ENCODE measurements at places on chromosomes 3 and 15. TPM values are rescaled to one million over a fixed set of nuclear protein-coding genes. Genes with fewer than 3 reads are reported as not detected.

Gene LZTFL1
- 8.0 TPM for total RNA-seq

DNA sequence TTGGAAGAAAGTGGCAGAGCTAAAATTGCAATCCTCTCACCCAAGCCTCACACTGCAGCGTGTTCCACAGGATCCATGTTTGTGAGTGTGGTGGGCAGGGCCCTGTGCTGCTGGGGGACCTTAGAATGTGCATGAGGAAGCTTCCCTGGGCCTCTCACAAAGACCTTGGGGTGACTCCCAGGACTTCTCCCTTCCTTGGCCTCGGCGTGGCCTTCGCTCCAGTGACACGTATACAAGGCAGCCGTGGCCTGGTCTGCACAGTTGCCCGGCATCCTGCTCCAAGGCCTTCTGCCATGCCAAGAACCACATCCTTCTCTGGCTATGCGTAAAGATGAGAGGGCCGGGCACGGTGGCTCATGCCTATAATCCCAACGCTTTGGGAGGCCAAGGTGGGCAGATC lies 196.4 kb downstream of the UACA start:
- no peak for DNase-seq

DNA sequence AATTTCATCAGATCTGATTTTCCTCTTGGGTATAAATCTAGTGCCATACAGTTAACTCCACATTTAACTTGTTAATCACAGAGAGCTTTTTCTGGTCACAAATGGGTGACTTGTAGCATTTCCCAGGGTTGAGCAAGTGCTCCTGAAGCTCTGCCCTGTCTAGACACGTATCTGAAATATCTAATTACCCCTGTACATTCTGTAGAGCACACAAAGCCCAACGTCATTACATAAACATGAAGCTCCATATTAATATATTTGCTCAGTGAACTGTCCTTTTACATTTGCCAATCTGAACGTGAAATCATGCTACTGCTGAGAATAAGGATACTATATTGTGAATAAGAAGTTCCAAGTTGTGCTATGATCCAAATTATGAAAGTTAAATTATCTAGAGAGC lies 49.0 kb downstream of the THBS1 start:
- DNase-seq, result no peak

Gene TMEM212
- total RNA-seq, result not detected

- no peak for DNase-seq
Observed at GRCh38 chr3:181885868-181886630, 174.3 kb downstream of the SOX2 start.

Gene TMEM41A
- total RNA-seq, result 8.1 TPM

- no peak for DNase-seq
Observed at GRCh38 chr15:60798821-60799220, 319.9 kb upstream of the ICE2 start.

- peak; percentile 20 for DNase-seq
Observed at GRCh38 chr15:31268108-31268501, 58.5 kb upstream of the KLF13 start.

DNA sequence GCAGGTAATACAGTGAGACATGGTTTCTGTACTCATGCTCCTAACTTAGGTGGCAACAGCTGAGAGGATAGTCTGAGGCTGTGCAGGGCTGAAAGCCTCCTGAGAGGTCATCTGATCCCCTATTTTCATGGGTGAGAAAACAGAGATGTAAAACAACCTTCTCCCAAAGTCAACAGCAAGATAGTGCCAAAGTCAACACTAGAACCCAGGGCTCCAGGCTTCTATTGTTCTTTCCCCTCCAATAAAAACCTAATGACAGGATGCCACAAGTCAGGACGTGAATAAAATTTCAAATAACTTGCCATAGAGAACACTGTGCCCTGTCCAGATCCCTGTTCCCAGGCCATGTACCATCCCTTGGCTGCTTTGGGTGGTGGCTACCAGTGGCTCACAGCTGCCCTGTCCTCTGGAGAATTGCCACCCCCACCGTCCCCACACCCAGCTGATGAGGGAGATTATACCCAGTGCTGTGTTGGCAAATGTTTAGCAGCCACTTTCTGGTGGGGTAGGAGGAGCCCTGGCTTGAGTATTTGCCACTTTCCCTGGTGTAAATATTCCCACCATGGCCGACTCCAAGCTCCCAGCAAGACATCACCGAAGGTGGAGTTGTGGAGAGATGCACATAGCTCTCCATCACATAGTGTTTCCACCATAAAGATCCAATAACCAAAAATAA lies 54.8 kb downstream of the SRGAP3 start:
- DNase-seq, result no peak

DNA sequence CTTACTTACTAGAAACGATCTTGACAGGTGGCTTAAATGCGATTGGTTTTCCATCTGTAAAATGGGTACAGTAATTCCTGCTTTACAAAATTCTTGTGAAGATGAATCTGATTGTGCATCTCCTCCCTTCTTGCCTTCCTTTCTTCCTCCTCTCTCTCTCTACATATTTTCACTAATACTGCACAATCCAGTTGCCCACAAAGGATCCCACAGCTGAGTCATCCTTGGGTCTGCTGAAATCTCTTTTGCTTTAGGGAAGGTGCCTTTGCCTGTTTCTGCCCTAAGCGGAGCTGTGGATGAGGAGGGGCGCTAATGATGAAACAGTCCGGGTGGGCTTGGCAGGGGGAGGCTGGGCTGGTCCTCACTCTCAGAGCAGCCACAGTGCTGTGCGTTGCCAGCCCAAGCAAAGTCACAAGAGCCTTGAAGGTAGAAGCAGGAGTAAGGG lies 46.1 kb downstream of the AMOTL2 start:
- no peak for DNase-seq

GRCh38 chr3:115469649-115470048 lies 153.7 kb upstream of the GAP43 start:
- DNase-seq, result no peak

DNA sequence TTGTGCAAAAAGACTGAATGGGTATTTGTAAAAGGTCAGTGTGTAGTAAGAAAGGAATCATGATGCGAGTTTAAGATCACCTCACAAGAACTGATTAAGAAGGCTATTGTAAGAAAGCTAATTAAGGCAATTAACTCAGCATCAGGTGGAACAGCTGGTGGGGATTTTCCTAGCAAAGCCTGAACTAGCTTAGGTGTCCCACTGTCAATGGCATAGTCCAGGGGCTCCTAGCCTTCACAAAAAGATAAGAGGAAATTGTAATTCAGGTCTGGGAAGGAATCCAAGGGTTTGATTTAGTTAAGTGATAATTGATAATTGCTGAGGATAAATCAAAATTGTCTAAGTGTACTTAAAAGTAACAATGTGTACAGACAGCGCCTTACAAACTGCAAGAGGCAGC lies 901.6 kb downstream of the TUSC7 start:
- DNase-seq, result no peak

Gene CHRM5
- total RNA-seq, result not detected

DNA sequence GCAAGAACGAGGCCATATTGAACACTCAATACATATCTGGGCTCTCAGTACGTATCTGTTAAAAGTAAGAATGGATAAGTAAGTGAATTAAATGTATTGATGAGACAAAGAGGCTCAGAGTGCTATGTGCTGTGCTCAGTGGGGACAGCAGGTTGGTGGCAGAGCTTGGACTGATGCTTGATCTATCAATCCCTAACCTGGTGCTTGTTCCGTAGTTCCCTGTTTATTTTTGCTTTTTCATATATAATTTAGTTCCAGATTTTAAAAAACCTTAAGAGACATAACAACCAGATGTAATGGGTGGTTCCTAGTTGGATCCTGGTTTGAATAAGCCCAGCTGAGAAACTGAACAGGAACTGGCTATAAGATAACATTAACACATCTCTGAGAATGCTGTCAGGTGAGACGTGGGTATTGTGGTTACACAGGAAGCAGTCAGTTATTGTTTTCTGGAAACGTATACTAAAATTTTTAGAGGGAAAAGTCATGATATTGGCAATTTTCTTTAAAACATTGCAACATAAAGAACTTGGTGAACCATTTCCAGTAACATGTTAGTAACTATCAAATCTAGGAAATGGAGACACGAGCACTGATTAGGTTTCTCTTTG lies 120.5 kb downstream of the FOXB1 start:
- DNase-seq, result no peak

DNA sequence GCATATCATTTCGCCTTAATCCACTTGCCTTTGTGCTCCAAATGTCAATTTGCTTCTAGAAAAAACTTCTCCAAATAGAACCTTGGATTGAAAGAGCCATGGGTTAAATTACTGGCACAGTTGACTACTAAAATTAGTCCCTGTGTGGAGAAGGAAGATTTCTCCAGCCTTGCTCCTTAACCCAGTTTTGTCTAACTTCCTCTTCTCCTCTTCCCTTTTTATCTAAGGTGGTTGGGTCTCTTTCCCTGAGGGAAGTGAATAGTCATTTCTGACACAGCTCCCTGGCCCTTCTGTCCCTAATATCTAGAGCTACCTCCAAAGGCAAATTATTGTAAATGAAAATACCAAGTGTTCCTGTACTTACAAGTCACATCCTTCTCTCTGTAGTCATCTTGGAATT lies 527.9 kb upstream of the TBL1XR1 start:
- no peak for DNase-seq

All from pancreas (tissue), 10 donors.